ENCODE measurements at places on chromosomes 6 and 20. TPM values are rescaled to one million over a fixed set of nuclear protein-coding genes. Genes with fewer than 3 reads are reported as not detected.
A peak's percentile ranks its signal among the peaks of the same experiment; 100 is the strongest.

DNA sequence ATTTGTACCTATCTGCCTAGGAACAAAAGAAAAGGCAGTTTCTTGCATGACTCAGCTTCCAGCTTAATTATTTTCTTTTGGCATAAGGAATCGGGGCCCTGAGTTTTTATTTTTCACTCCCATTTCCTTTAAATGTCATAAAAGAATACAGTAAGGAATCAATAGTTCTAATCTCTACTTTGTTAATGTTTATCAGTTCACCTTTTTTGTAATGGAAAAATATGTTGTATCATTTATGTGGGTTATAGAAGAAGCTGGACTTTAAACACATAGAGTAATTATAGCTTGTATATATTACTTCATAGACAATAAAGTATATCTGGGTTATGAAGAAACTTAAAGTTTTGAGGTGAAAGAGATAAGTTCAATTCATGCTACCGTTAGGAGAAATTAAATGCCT is 1214.8 kb upstream of the GJE1 start:
- no peak overlapping the region for H3K4me3 ChIP-seq
- no peaks in the 10 kb centered on the region for H3K4me1 ChIP-seq
- no peak for DNase-seq
- no peaks in the 10 kb centered on the region for H3K27me3 ChIP-seq

DNA sequence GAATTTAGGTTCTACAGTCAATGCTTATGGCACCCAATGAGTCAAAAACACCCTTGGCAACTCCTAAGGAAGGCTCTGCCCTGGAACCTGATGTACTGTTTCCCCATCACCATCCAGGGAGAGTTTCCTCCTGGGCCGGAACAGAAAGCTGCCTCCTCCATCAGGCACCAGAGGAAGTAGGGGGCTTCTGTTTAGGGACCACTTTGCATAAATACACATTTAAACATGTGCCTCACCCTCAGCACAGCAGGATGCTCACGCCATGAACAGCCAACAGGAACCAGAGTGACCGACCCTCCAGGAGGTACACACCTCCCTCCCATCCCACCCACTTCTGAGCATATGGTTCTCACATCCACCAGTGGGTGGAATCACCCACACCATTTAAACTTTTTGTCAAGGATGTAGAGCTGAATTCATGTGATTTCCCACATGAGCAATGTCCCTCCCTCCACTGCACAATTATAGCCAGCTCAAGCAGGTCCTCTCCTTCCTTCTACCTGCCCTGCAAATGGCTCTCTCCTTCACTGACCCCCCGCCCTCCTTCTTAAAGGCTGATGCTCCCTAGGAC is 14.8 kb downstream of the DDRGK1 start:
- no peak overlapping the region for H3K27ac ChIP-seq
- H3K27me3 ChIP-seq, result no peaks in the 10 kb centered on the region
- H3K4me3 ChIP-seq, result no peak overlapping the region
- DNase-seq, result no peak

GRCh38 chr6:154766288-154766687 is 33.1 kb downstream of the SCAF8 start:
- H3K4me1 ChIP-seq, result no peaks in the 10 kb centered on the region
- no peak for DNase-seq
- H3K4me3 ChIP-seq, result no peak overlapping the region
- no peak overlapping the region for H3K27ac ChIP-seq
- no peaks in the 10 kb centered on the region for H3K36me3 ChIP-seq
- H3K27me3 ChIP-seq, result no peaks in the 10 kb centered on the region

GRCh38 chr20:45052698-45053429 is 48.1 kb downstream of the KCNS1 start:
- peak overlapping the region; percentile 72 for H3K27ac ChIP-seq
- no peaks in the 10 kb centered on the region for H3K4me1 ChIP-seq
- H3K4me3 ChIP-seq, result no peak overlapping the region
- H3K36me3 ChIP-seq, result no peaks in the 10 kb centered on the region

DNA sequence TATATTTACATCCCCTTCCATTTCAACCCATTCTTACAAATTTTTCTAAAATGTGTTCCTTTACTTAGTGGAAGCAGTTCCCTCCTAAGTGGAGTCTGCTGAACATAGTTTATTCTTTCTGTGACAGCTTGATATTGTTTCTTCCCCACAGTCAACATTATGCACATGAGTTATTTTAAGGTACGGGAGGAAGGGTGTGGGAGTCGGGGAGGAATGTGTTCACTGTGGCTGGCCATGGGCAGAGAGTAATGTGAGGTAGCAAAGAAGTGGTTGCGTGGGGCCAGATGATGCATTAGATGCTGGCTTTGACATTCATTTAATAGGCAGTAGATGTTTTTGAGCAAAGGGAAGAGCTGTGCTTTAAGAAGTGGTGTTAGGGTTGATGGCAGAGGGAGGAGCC is 98.5 kb downstream of the ARMC2 start:
- DNase-seq, result no peak
- H3K4me1 ChIP-seq, result peaks cover 8% of the 10 kb centered on the region
- H3K4me3 ChIP-seq, result no peak overlapping the region
- no peaks in the 10 kb centered on the region for H3K27me3 ChIP-seq
- H3K36me3 ChIP-seq, result no peaks in the 10 kb centered on the region

- no peaks in the 10 kb centered on the region for H3K36me3 ChIP-seq
- H3K27me3 ChIP-seq, result no peaks in the 10 kb centered on the region
- peak within 1 kb of the TSS; percentile 38 for H3K4me3 ChIP-seq
Observed at GRCh38 chr6:110415086-110415916, at the start of gene DDO. Gene DDO, minus strand, starts transcription at chr6:110415575. Its CDS starts 2,113 bp downstream, at chr6:110413462.

GRCh38 chr6:163324688-163325389 is 89.7 kb upstream of the QKI start:
- no peaks in the 10 kb centered on the region for H3K27me3 ChIP-seq
- H3K36me3 ChIP-seq, result no peaks in the 10 kb centered on the region
- no peak overlapping the region for H3K4me3 ChIP-seq
- no peaks in the 10 kb centered on the region for H3K4me1 ChIP-seq
- H3K27ac ChIP-seq, result no peak overlapping the region
- DNase-seq, result no peak

- no peaks in the 10 kb centered on the region for H3K36me3 ChIP-seq
- H3K4me3 ChIP-seq, result no peak overlapping the region
- H3K27me3 ChIP-seq, result no peaks in the 10 kb centered on the region
- DNase-seq, result no peak
- no peak overlapping the region for H3K27ac ChIP-seq
Observed at GRCh38 chr6:54072635-54073313, 38.5 kb upstream of the MLIP start.

DNA sequence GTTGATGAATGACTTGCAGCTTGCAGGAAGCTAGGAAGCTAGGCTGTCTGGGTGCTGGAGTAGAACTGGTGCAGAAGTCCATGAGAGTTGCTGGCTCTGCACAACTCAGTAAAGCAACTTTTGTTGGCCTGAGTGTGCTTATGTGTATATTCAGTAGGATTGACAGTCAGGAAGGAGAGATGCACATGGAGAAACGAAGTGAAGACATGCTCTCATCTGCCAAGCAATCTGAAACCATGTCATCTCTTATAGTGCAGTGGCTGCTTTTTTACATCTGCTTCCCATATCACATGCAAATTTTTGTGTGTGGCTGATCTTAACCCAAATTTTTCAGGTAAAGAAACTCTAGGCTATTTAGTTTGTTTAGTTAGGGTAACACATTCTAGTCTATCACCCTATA is 252.4 kb upstream of the HS3ST5 start:
- no peak overlapping the region for H3K27ac ChIP-seq
- no peaks in the 10 kb centered on the region for H3K27me3 ChIP-seq
- H3K4me1 ChIP-seq, result no peaks in the 10 kb centered on the region
- H3K4me3 ChIP-seq, result no peak overlapping the region

DNA sequence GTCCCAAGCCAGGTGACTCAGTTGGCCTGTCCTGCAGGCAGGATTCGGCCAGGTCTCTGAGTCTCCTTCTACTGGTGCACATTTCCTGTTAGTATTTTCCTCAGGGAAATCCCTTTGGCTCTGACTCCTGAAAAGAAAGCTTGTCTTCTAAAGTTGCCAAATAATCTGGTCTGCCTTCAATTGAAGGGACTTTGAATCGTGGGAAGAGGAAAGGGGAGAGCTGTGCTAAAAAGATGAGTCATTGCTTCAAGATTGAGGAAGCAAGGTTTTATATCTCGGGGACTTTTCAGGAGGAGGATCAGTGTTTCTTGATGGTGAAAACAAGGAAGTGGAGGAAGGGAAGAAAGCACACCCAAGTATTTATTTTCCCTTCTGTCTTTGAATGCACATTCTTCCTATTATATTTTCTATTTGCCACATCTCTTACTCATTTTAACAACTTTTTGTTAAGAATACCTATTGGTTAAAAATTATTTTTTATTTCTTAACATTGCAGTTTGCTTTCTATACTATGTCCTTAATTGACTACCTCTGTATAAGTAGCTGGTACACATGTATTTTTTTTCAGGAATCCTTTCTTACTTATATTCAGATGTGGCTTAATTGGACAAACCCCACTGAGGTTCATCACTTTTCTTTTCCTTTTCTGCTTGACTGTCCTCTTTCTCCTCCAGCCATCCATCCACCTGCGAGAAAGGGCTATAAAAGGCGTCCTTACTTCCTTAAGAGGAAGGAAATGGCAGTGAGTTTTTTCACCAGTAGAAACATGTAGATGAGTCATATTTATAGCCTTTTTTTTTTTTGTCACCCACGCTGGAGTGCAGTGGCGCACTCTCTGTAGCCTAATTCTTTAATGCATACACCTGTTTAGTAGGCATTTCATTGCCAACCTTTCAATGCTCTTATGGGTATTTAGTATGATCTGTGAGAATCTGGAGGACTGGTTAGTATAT is 15.0 kb upstream of the IFNGR1 start:
- no peak overlapping the region for H3K4me3 ChIP-seq
- H3K4me1 ChIP-seq, result peaks cover 5% of the 10 kb centered on the region
- no peaks in the 10 kb centered on the region for H3K27me3 ChIP-seq
- no peaks in the 10 kb centered on the region for H3K36me3 ChIP-seq
- peak overlapping the region; percentile 86 for H3K27ac ChIP-seq

- no peaks in the 10 kb centered on the region for H3K36me3 ChIP-seq
- no peak overlapping the region for H3K4me3 ChIP-seq
- no peaks in the 10 kb centered on the region for H3K27me3 ChIP-seq
- no peaks in the 10 kb centered on the region for H3K4me1 ChIP-seq
Observed at GRCh38 chr20:44834693-44835092, 24.3 kb upstream of the RIMS4 start.

GRCh38 chr20:54004445-54004844 is 65.9 kb downstream of the BCAS1 start:
- H3K4me3 ChIP-seq, result no peak overlapping the region
- no peaks in the 10 kb centered on the region for H3K36me3 ChIP-seq
- H3K4me1 ChIP-seq, result no peaks in the 10 kb centered on the region
- DNase-seq, result no peak
- H3K27me3 ChIP-seq, result no peaks in the 10 kb centered on the region

DNA sequence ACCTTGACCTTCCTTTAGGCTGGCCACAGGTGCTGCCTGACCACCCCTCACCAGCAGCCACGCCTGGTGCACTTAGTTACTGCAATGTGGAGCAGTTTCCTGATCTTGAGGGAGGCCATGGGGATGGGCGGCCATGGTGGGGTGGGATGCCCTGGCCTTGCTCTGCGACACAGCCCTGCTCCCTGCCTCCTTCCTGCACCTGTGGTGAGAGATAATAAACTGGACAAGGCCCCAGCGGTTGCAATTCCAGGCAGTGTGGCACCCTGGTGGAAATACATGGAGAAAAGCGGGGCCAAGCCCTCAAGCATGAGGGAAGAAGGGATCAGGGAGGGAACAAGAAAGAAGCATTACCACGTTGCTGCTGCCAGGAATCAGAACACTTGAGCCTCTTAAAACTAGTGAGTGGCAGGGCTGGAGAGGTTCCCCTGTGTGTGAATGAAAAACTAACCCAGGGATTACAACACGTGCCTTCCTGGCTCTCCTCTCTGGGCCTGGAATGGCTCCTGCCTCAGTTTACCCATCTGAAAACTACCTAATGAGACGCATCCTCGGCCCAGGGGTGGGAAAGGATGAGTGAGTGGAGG is 213.2 kb downstream of the LY86 start:
- no peaks in the 10 kb centered on the region for H3K36me3 ChIP-seq
- no peaks in the 10 kb centered on the region for H3K27me3 ChIP-seq
- H3K4me3 ChIP-seq, result no peak overlapping the region
- no peak for DNase-seq
- no peak overlapping the region for H3K27ac ChIP-seq

DNA sequence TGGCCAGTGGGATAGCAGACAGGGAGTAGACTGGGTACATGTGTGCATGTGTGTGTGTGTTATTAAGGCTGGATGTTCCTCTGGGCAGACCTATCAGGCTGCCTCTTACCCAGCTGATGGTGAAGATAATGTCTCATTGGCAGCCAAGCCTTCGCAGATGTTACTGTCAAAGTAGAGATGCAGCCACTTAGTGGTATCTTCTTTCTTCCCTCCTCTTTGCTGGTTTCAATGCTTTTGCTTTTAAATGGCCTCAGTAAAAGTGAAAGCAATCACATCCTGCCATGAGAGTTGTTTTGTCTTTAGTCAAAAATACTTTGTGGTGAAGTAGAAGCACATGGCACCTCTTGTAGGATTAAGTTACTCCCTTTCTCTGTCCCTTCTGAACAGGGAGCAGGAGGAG is 57.5 kb downstream of the SNRNP48 start:
- no peak overlapping the region for H3K27ac ChIP-seq
- no peaks in the 10 kb centered on the region for H3K27me3 ChIP-seq
- H3K36me3 ChIP-seq, result no peaks in the 10 kb centered on the region
- DNase-seq, result no peak
- H3K4me3 ChIP-seq, result no peak overlapping the region
- no peaks in the 10 kb centered on the region for H3K4me1 ChIP-seq

DNA sequence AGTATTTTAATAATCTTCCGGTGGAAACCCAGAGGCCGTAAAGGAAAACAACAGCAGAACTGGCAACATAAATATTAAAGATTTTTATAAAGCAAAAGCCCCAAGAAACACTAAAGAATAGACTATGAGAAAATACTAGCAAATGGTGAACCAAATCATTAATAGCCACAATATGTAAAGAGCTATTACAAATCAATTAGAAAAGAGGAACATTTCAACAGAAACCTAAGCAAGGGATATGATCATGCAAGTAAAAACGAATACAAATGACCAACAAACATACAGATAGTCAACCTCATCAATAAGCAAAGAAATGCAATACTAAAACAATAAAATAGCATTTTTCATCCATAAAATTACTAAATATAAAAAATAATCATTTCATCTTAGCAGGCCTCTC is 3.6 kb downstream of the FBXL4 start:
- H3K4me3 ChIP-seq, result no peak overlapping the region
- H3K36me3 ChIP-seq, result peaks cover 3% of the 10 kb centered on the region
- H3K27me3 ChIP-seq, result no peaks in the 10 kb centered on the region
- DNase-seq, result no peak

- H3K27me3 ChIP-seq, result no peaks in the 10 kb centered on the region
- no peak overlapping the region for H3K27ac ChIP-seq
- no peaks in the 10 kb centered on the region for H3K4me1 ChIP-seq
- no peaks in the 10 kb centered on the region for H3K36me3 ChIP-seq
Observed at GRCh38 chr20:57807401-57808263, 97.8 kb upstream of the PMEPA1 start.

GRCh38 chr6:142545147-142545546 is 243.3 kb downstream of the ADGRG6 start:
- no peak overlapping the region for H3K4me3 ChIP-seq
- no peak for DNase-seq
- no peaks in the 10 kb centered on the region for H3K36me3 ChIP-seq
- no peaks in the 10 kb centered on the region for H3K27me3 ChIP-seq
- no peak overlapping the region for H3K27ac ChIP-seq

NINL gene
- total RNA-seq, result 12.8 TPM

TGM3 gene
- total RNA-seq, result not detected

FAM83C gene
- total RNA-seq, result not detected

PRICKLE4 gene
- total RNA-seq, result 5.3 TPM

ULBP2 gene
- total RNA-seq, result 0.88 TPM

Data from breast epithelium (tissue), 4 donors.